Amniotic stem cell (primary cell): ENCODE measurements at places on chromosomes 2 and 18.

GRCh38 chr2:132811148-132811915 is 141.3 kb upstream of the LYPD1 start:
- no peak for DNase-seq

DNA sequence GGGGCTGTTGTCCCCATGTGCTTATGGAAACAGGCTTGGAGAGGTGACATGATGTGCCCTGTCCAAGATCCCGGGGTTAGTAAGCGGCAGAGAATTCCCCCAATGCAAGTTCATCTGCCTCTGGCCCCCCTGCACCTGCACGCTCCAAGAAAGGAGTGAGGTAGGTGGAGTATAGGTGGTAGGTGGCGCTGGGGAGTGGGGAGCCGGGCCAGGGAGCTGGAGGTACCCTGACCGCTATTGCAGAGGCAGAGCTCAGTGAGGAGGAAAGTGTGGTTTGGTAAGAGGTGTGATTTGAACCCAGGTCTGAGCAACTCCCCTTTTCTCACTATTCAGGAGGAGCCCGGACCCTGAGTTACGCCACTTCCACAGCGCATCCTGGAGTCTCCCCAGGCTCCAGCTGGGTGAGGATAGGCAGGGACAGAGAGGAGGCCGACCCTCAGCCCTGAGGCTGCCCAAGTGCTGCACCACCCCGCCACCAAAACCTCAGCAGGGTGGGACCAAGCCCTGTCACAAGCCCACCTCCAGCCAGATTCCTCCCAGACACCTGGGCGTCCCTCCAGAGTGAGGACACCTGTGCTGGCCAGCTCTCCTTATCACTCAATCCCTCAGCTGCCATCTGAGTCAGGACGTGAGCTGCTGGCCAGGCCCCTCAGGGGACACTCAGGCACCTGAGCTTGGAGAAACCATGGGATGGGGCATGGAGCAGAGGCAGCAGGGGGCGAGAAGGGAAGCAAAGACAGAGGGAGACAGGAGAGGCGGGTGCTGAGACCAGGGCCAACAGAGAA is 5.6 kb downstream of the HAAO start:
- no peak for DNase-seq

DNA sequence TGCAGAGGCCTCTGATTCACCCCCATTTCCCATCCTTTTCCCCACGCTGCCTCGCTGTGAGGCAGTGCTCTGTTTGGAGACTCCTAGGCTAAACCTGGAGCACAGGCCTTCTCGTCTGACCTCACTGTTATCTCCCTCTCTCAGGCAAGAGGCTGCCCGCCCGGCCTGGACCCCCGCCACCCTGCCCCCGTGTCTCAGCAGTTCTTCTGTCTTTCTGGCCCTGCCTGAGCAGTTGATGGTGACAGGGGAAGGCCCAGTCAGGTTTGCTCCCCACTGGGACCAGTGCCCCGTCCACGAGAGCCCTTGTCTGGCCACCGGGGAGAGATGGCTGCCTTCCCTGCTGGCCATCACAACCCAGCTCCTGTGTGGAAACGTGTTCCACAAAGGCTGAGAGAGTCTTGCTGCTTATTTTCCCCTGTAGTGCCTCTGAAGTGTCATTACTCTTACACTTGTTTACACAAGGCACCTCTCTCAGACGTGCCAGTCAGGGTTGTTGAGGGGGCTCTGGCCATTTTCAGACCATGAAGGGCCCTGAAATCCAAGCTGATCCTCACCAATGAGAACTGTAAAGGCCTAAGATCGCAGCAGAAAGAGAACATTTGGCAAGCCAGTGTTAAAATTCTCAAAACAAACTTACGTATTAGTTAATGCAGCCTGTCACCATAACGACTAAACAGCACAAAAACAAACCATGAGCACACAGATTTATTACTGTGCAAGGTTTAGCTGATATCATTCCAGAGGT is 210.9 kb downstream of the NDUFA10 start:
- no peak for DNase-seq

DNA sequence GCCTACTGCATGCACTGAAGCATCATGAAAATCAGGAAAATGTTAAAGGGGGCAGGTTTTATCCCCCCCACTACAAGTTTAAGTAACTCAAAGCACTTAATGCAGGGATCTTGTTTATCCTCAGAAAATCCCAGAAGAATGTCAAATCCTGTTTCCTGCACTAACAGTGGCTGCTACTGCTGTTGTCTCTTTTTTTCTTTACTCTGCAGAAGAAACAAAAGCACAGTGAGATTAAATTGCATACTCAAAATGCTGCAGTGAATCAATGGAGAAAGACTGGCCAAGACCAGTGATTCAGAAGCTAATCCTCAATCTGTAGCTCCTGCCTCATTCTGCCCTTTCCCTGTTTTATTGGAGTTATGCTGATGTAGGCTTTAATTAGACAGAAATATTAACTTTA is 332.3 kb upstream of the FIGN start:
- DNase-seq, result no peak
